ENCODE measurements at places on chromosomes 5 and 9.

- no peak for DNase-seq
These were observed 3.9 kb downstream of the FCN2 start for GRCh38 chr9:134884492-134884891.

DNA sequence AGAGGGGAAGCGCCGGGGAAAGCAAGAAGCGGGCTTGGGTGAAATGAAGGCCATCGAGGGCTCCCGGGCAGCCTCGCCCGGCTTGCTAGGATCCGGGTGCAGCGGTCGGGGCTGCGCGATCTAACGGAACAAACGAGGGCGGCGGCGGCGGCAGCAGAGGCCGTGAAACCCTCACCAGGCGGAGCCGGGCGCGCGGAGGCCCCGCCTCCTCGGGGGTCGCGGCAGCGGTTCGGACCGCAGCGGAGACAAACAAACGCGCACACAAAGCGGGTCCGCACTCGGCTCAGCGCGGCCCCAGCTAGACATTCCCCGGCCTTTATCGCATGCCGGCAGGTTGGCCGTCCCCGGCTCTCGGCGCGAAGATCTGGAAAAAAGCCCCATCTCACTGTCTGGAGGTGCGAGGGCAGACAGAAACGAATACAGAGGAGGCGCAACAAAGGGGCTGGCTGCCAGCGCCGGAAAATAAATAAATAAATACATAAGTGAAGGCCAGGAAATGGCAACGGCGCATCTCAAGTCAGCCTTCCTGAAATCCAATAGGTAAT is 10.5 kb upstream of the TRIM36 start:
- peak; percentile 52 for DNase-seq

GRCh38 chr5:76074487-76075065 is 8.6 kb upstream of the SV2C start:
- DNase-seq: peak; percentile 50

- DNase-seq: no peak
These were observed 18.9 kb upstream of the DUSP1 start for GRCh38 chr5:172789687-172790495.

GRCh38 chr5:80149161-80149609 is 106.7 kb downstream of the SERINC5 start:
- DNase-seq: no peak

DNA sequence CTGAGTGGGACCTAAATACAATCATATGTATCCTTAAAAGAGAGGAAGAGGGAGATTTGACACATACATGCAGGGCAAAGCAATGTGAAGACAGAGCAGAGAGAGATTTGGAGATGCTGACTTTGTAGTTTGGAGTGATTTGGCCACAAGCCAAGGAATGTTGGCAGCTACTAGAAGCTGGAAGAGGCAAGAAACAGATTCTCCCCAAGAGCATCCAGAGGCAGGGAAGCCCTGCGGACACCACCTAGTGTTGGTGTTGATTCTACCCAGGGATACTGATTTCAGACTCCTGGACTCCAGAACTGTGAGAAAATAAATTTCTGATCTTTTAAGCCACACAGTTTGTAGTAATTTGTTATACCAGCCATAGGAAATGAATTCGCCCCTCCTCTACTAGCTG is 64.9 kb upstream of the OSMR start:
- no peak for DNase-seq

- no peak for DNase-seq
These were observed 382.9 kb downstream of the MAT2B start for GRCh38 chr5:163888366-163888765.

- DNase-seq: no peak
These were observed 45.1 kb upstream of the GARNL3 start for GRCh38 chr9:127219520-127219919.

- DNase-seq: no peak
These were observed 60.8 kb upstream of the RNU6ATAC start for GRCh38 chr9:134225186-134225585.

- DNase-seq: no peak
These were observed 21.9 kb downstream of the CD14 start for GRCh38 chr5:140611020-140611521.

- peak; percentile 55 for DNase-seq
These were observed 621 bp downstream of the SEC16A start for GRCh38 chr9:136482046-136482792.

DNA sequence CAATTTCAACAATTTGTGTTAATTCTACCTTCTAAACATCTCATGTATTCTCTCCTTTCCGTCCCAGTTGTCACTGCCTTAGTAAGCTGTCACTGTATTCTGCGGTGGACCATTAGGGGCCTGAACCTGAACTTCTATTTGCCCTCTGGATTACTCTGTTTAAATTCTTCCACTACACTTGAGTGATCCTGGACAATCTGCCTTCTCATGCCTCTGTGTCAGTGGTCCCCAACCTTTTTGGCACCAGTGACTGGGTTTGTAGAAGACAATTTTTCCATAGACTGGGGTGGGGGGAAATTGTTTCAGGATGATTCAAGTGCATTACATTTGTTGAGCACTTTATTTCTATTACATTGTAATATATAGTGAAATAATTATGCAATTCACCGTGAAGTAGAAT is 1157.6 kb upstream of the SEMA6A start:
- DNase-seq: no peak

DNA sequence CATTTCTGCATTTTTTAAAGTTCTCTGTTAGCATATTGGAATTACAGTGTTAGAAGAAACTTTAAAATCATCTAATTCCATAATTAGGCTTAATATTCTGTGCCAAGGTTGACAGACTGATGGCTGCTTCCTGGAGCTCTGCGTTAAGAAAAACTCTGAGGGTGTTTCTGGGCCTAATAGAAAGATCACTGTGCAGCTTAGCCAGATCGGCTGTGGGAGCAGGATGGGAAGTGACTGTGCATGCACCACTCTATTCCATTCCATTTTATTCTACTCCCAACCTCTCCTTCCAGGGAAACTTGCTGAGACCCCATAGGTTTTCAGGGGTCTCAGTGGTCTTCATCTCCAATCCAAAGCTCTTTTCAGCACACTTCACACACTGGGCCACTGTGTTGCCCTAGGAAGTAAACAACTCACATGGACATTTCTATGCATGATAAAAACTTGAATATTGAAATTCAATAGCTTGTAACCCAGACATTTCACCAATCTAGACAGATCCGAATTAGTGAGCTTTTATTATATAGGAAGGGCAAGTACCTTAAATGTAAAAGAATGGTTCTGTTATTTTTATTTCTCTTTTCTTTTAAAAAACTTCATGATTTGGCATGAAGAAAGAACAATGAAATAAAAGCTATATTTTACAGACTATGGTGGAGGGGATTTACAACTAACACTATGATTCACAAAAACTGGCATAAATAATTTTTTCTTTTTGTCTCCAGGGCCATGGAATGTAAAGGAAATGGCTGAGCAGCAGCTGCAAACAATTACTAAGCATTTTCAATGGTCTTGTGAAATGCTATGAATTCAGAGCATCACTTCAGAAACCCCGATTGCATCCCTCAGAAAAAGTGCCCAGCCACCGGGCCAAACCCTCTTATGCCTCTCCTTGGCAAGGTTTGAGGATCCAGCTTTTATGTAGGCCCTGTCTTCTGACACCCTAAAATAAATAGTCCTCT is 51.4 kb upstream of the DAB2 start:
- no peak for DNase-seq

DNA sequence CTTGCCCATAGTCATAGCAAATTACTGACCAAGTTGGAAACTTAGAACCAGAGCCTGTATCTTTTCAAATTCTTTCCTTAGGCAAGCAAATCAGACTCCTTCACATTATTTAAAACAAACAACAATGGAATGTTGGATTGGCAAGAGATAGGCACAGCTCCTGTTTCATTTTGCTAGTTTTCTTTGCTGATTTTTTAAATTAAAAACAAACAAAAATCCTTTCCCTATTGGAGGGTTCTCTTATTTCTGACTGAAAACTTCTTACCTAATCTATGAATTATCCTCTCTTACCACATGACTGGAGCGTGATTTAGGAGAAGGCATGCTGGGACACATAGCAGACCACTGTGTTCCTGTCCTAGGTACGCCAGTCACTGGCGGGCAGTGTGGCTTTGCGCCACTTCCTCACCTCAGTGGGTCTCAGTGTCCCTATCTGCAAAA is 63.0 kb downstream of the TTC39B start:
- no peak for DNase-seq

DNA sequence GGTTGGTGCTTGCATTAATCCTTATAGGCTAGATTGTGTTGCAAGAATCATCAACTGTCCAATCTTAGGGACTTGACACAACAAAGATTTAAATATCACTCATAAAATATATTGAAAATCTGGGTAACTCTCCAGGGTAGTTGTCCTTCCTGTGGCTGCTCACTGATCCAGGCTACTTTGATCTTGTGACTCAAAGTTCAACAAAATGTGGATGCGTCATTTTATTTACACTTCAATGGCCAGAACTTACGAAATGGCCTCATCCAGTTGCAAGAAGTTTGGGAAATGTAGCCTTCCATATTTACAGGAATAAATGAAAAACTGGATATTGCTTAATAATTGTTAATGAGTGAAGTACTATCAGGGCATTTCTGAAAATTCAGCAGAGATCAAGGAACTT is 235.5 kb upstream of the ACTBL2 start:
- no peak for DNase-seq

DNA sequence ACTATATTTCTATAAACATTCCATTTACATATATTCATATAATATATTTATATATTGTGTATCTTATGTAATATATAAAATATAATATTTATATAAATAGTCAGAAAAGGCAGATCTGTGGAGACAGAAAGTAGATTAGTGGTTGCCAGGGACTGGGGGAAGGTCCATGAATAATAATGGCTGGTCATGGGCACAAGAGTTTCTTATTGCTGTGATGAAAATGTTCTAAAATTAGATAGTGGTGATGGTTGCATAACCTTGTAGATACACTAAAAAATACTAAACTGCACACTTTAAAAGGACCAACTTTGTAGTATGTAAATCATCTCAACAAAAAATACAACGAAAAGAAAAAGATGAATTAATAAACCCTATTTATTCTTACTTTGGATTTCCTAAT is 47.3 kb downstream of the NUP155 start:
- no peak for DNase-seq

All from activated CD4-positive, alpha-beta T cell treated with anti-CD3 and anti-CD28 coated beads for 36 hours (primary cell).